CD8-positive, alpha-beta memory T cell (primary cell): ENCODE measurements at places on chromosomes 6 and 20. TPM values are rescaled to one million over a fixed set of nuclear protein-coding genes. Genes with fewer than 3 reads are reported as not detected.

DNA sequence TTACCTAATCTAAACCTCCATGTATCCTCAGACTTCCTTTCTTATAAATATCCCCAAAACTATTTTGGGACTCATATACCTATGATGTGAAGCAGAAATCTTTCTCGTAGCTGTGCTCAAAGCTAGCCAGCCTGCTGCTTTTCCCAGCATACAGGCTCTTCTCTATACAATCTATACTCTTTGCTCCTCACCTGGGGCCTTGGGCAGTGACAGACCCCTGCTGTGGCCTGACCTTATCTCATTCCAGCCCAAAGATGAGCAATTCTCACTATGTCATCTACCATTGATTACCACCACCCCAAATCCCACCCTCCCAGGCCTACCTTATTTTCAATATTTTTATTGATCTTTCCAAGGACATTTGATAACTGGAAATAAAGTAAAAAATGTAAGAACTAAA lies 83.2 kb upstream of the FBXL4 start:
- no peak overlapping the region for H3K4me3 ChIP-seq
- no peaks in the 10 kb centered on the region for H3K27me3 ChIP-seq
- no peak overlapping the region for H3K27ac ChIP-seq

DNA sequence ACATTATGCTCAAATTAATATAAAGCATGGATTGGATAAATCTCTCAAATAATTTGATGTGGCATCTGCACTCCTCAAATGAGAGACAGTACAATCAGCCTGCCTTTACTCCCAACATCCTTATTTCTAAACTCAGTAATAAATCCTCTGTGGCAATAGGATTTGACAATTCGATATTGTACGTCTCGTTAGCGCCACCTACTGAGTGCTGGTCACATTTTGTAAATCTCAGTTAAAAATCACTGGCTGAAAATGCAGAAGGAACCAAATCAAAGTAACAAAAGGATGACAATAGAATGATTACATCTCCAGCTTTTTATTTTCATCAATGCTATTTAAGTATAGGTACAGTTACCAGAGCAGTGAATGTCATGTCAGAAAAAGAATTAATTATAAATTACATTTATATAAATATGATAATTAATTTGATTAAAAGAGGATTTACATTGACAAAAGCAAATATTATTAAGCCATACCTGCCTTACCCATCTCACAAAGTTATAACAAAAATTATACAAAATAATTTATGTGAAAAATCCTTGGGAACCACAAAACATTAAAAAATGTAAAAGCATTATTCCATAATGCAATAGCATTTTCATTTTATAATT lies 20.2 kb upstream of the GJE1 start:
- no peaks in the 10 kb centered on the region for H3K27me3 ChIP-seq
- H3K4me1 ChIP-seq: no peaks in the 10 kb centered on the region
- peak; percentile 53 for DNase-seq
- H3K27ac ChIP-seq: no peak overlapping the region

- no peak for DNase-seq
- H3K4me1 ChIP-seq: peaks cover 8% of the 10 kb centered on the region
- no peak overlapping the region for H3K27ac ChIP-seq
- H3K27me3 ChIP-seq: no peaks in the 10 kb centered on the region
Measured at GRCh38 chr20:44736170-44737021, 9.3 kb upstream of the KCNK15 start.

DNA sequence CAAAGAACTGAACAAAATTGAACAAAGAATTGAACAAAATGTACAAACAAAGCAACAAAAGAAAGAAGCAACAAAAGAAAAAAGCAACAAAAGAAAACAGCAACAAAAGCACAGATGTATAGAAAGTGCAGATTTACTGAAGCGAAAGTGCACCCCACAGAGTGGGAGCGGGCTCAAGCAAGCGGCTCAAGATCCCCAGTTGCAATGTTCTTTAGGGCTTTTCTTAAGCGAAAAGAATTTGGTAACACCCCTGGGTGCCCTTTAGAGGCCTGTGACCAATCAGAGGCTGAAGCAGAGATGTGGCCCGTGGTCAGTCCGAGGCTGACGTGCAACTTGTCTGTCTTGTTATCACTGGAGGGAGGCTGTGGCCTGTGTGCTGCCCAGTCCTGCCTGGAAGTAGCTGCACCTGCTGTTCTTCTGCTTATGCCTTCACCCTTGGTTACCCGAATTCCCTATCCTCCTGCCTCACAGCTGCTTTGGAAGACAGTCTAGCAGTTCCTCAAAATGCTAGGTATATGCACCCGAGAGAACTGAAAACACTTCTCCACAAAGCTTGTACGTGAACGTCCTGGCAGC lies 13.2 kb upstream of the KIF25 start:
- DNase-seq: no peak
- H3K4me1 ChIP-seq: no peaks in the 10 kb centered on the region
- no peak overlapping the region for H3K27ac ChIP-seq
- H3K36me3 ChIP-seq: no peaks in the 10 kb centered on the region

DNA sequence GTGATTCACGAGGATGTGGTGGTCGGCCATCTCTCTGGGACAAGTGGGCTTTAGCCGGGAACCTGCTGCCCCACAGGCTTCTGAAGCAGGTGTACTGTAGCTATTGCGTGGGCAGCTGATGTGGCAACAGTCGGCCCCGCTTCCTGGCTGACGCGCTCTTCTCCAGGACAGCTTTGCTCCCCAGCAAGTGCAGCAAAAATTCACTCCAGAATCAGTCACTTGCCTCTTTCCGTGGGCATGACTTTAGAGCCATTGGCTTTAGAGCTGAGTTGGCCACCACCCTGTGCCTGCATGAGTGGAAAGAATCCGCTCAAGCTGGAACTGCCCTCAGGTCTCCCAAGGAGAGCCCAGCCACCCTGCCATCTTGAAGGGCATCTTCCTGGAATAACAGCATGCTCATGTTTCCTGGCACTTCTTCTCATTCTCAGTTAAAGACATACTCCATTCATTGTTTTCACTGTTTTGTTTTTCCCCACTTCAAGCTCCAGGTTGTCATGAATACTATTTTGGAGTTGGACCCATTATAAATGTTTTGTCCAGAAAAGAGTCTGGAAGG lies 178.3 kb downstream of the ZDHHC14 start:
- H3K27me3 ChIP-seq: no peaks in the 10 kb centered on the region
- no peak for DNase-seq
- no peaks in the 10 kb centered on the region for H3K36me3 ChIP-seq

- no peaks in the 10 kb centered on the region for H3K4me1 ChIP-seq
- no peak overlapping the region for H3K4me3 ChIP-seq
- H3K36me3 ChIP-seq: no peaks in the 10 kb centered on the region
Measured at GRCh38 chr20:48569679-48570078, 258.1 kb downstream of the PREX1 start.

- no peak overlapping the region for H3K27ac ChIP-seq
- no peaks in the 10 kb centered on the region for H3K4me1 ChIP-seq
- H3K36me3 ChIP-seq: no peaks in the 10 kb centered on the region
- H3K4me3 ChIP-seq: no peak overlapping the region
Measured at GRCh38 chr6:44166116-44166515, 7.5 kb downstream of the CAPN11 start.

- H3K27ac ChIP-seq: no peak overlapping the region
- H3K27me3 ChIP-seq: no peaks in the 10 kb centered on the region
- H3K36me3 ChIP-seq: no peaks in the 10 kb centered on the region
Measured at GRCh38 chr6:170030284-170030815, 260.5 kb downstream of the DLL1 start.

- H3K27ac ChIP-seq: no peak overlapping the region
- no peak for DNase-seq
- H3K27me3 ChIP-seq: no peaks in the 10 kb centered on the region
- H3K36me3 ChIP-seq: no peaks in the 10 kb centered on the region
- H3K4me1 ChIP-seq: no peaks in the 10 kb centered on the region
Measured at GRCh38 chr6:79802657-79803300, 144.6 kb downstream of the ELOVL4 start.

DNA sequence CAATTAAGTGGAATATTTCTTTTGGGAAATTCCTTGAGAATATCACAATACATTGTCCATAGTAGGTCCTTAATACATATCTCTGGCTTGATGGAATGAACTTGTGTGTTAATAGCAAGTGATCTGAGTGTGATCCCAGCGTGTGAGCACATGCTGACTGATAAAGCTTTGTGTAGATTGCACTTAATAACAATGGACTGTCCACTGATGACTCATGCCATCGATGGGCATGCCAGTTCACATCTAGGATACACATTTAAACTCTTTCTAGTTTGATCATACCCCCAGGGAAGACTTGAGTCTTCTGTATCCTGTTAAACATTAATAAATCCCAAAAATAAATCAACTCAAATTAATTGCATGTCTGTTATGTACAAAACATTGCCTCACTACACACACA lies 454.3 kb upstream of the SPTLC3 start:
- H3K4me1 ChIP-seq: no peaks in the 10 kb centered on the region
- no peak for DNase-seq
- no peaks in the 10 kb centered on the region for H3K36me3 ChIP-seq

DNA sequence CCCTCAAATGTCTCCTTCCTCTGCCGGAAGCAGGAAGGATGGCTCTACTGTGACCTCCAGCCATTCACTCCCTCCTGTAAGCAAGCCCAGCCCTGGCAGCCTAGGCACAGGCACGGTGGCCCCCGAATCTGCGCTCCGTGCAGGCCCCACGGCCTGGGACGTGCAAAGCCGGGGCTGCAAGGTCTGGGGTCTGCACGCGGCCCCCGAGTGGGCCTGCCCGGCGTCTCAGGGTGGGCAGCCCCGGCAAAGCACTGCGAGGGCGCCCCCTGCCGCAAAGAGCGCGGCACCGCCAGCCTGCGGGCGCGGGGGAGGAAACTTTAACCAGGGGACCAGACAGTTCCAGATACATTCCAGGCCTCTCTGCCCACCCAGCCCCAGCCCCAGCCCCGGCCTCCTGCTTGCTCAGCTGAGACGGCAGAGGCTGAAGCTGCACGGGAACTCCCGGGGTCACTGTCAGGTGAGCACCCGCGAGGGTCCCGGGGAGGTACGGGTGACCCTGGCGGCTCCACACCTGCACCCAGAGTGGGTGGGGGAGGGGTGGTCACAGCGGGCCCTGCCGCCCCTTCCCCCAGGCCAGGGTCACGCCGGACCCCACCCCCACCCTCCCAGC lies 98.8 kb downstream of the ASXL1 start:
- no peaks in the 10 kb centered on the region for H3K27me3 ChIP-seq
- no peaks in the 10 kb centered on the region for H3K4me1 ChIP-seq
- no peak overlapping the region for H3K27ac ChIP-seq
- no peak for DNase-seq
- H3K4me3 ChIP-seq: no peak overlapping the region

GRCh38 chr6:13486679-13487121 lies 700 bp downstream of the GFOD1 start:
- no peaks in the 10 kb centered on the region for H3K36me3 ChIP-seq
- H3K27me3 ChIP-seq: no peaks in the 10 kb centered on the region
- H3K4me1 ChIP-seq: peaks cover 12% of the 10 kb centered on the region
- peak; percentile 58 for DNase-seq

DNA sequence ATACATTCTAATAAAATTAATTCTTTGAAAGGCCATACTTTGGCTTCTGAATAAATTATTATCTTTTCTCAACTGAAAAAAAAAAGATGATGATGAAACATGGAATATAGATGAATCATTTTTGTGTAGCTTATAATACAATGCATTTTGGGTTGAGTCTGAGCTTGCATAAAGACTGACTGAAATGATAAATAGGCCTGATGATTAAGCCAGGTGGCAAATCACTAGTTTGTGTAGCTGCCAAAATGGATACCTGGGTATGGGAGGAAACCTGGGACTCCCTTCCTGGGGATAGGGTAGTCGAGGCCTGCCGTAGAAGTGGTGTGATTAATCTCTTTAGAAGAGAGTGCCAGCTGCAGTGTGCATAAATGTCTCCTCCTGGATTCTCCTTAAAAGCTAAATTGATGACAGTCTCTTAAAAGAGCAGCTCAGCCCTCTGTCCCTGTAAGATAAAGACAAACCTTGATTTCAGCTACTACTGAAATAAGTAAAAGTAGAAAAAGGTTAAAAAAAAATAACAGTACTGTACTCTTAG lies 275.1 kb downstream of the GRIK2 start:
- H3K4me3 ChIP-seq: no peak overlapping the region
- DNase-seq: no peak
- no peaks in the 10 kb centered on the region for H3K36me3 ChIP-seq
- no peak overlapping the region for H3K27ac ChIP-seq

- H3K36me3 ChIP-seq: no peaks in the 10 kb centered on the region
- DNase-seq: no peak
- no peaks in the 10 kb centered on the region for H3K4me1 ChIP-seq
Measured at GRCh38 chr6:102799051-102799450, 1405.5 kb downstream of the GRIK2 start.

GRCh38 chr6:41059556-41059955 lies 6.6 kb downstream of the APOBEC2 start:
- H3K4me1 ChIP-seq: no peaks in the 10 kb centered on the region
- H3K4me3 ChIP-seq: no peak overlapping the region
- no peak for DNase-seq
- H3K27ac ChIP-seq: no peak overlapping the region
- H3K36me3 ChIP-seq: peaks cover 20% of the 10 kb centered on the region

DNA sequence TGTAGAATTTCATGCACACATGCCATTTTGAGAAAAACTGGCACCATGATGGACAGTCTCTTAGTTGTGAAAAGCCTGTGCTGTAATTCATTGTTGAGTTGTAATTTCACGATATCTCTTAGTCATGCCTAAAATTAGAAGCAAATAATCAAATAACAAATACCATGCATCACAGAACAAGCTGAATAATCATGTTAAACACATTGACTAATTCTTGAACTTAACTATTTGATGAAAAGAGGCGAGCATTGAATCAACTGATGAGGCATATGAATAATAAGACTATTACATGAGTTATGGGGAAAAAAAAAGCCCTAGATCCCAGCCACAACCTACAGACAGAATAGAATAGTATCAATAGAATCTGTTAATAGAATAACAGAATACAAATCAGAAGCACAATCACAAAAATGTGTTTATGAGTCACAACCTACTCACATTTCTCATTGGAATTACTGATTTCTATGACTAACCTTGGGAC lies 14.2 kb upstream of the RNF217 start:
- no peaks in the 10 kb centered on the region for H3K27me3 ChIP-seq
- H3K4me1 ChIP-seq: no peaks in the 10 kb centered on the region
- H3K27ac ChIP-seq: no peak overlapping the region
- DNase-seq: no peak
- no peak overlapping the region for H3K4me3 ChIP-seq
- no peaks in the 10 kb centered on the region for H3K36me3 ChIP-seq

LY86 gene
- total RNA-seq: 0.53 TPM

CLPSL2 gene
- total RNA-seq: not detected

OR2J3 gene
- total RNA-seq: not detected

ARFGEF3 gene
- 0.09 TPM for total RNA-seq

BTNL2 gene
- total RNA-seq: not detected

TMEM217 gene
- 4.2 TPM for total RNA-seq

WFDC11 gene
- total RNA-seq: not detected

CITED2 gene
- 68.6 TPM for total RNA-seq
